Putamen (tissue), 1 donor: ENCODE measurements at places on chromosomes 13 and 19.

DNA sequence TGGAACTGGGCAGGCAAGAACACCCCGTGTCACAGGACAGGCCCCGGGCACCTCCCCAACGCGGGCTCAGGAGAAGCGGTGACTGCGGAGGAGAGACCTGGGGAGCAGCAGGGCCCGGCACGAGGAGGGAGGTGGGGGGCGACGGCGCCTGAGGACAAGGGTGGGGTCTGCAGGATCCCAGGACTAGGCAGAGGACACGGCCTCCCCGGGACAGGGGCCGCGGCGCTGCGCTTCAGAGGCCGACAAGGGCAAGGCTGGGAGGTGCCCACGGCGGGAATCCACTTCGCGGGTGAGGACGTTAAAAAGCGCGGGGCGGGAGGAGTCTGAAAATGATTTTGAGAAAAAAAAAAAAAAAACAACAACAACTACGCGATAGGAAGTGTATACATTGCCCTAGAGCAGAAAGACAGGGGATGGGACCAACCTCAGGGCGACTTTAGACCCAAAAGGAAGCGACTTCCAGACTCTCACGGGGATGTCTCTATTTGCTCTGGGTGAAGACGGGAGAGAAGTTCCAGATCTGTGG is 44.9 kb downstream of the ZNF611 start:
- DNase-seq: peak; percentile 9

- DNase-seq: no peak
These were observed 99.8 kb downstream of the CRYL1 start for GRCh38 chr13:20425819-20426219.

DNA sequence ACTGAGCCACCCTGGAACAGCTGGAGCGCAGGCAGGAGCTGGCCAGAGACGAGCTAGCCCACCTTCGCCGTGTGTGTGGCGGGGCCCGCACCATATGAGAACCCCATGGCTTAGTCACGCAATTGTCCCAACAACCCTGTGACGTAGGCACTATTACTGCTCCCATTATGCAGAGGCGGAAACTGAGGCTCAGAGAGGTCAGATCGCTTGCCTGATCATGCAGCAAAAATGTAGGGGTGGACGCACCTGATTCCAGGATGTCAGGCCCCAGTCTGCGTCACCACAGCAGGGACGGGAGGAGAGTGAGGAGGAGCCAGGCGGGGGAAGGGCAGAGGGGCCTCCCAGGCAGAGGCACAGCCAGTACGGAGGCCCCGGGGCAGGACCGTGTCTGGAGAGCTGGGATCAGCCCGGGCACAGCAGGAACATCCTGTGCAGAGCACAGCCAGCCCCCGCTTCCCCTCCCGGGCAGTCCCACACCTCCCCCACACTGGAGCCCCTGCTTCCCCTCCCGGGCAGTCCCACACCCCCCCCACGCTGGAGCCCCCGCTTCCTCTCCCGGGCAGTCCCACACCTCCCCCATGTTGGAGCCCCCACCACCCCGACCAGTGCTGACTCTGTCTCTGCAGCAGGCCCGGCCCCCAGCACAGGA is 16.7 kb downstream of the PIP5K1C start:
- no peak for DNase-seq

DNA sequence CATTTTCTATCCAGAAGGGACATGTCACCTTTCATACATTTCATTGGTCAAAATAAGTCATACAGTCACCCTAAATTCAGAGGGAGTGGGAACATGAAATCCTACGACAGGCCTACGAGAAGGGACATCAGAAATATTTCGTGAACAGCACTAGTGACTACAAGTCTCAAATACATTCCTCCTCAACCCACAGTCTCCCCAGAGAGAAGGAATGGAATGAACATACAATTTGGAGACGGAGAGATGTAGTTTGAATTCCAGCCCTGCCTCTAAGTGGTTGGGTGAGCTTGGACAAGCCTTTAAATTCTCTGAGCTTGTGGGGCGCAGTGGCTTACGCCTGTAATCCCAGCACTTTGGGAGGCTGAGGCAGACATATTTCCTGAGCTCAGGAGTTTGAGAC is 9.9 kb downstream of the SERTM1 start:
- no peak for DNase-seq

GRCh38 chr13:67147342-67148133 is 82.6 kb downstream of the PCDH9 start:
- no peak for DNase-seq

- no peak for DNase-seq
These were observed 16.2 kb downstream of the PKN1 start for GRCh38 chr19:14449321-14449720.

- no peak for DNase-seq
These were observed 256.9 kb downstream of the SPRY2 start for GRCh38 chr13:80083853-80084676.

DNA sequence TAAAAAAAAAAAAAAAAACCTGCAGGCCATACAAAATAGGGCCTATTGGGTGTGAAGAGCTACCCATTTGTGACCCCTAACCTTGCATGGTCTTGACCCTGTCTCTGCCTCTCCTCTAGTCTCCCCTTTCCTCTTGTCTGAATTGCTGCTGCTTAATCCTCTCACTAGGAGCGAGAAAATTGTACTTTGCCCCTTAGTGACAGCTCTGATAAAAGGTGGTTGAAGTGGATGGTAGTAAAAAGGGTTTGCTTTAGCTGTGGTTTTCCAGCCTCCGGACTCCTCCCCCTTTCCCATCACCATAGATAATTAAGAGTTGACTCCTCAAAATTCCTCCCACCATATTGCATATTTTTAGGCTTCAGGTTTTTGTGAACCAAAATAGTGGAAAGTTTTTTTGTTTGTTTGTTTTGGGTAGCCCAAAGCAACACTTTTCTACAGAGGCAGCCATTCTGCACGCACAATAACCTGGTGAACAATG is 23.5 kb downstream of the ACTN4 start:
- DNase-seq: no peak

GRCh38 chr13:92589955-92590354 is 636.7 kb upstream of the GPC6 start:
- DNase-seq: no peak

GRCh38 chr13:51913421-51914136 is 51.8 kb downstream of the CCDC70 start:
- no peak for DNase-seq

GRCh38 chr19:23098988-23099387 is 17.8 kb upstream of the ZNF730 start:
- DNase-seq: no peak

- DNase-seq: peak; percentile 42
These were observed 2.5 kb downstream of the ZNF430 start for GRCh38 chr19:21022996-21023395.

DNA sequence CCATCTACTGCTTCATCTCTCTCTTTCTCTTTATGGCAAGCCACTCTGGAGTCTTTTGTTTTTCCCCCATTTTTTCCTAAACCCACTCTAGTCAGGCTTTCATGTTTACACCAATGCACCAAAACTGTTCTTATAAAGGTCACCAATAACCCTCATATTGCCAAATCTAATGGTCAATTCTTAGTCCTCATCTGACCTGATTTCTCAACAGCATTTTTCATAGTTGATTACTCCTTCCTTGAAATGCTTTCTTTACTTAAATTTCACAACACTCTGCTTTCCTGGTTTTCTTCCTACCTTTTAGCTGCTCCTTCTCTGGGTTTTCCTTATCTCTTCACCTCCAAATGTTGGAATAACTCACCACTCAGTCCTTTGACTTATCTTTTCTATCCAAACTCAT is 47.9 kb downstream of the MICU2 start:
- no peak for DNase-seq

- no peak for DNase-seq
These were observed 23.8 kb downstream of the CYP4F12 start for GRCh38 chr19:15696654-15697194.

DNA sequence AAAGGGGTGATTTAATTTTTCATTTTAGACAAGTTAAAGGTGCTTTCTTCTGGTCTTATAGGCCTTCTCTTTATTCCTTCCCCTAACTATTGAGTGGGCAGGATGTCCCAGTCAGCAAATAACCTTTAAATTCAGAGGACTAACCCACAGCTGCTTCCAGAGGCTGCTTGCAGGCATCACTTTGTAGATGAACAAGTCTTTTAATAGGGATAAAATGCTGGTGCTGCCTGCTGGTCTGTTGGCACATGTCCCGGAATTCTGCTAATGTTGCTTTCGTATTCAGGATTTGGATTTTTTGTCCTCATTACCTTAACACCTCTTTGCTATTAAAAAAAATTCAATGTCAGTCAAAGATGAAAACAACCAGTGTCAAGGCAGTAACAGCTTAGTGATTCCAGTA is 132.7 kb upstream of the KL start:
- DNase-seq: no peak

- DNase-seq: no peak
These were observed 6.4 kb upstream of the DMWD start for GRCh38 chr19:45798995-45799517.

- DNase-seq: no peak
These were observed 111.9 kb downstream of the COL4A2 start for GRCh38 chr13:110418944-110419343.

DNA sequence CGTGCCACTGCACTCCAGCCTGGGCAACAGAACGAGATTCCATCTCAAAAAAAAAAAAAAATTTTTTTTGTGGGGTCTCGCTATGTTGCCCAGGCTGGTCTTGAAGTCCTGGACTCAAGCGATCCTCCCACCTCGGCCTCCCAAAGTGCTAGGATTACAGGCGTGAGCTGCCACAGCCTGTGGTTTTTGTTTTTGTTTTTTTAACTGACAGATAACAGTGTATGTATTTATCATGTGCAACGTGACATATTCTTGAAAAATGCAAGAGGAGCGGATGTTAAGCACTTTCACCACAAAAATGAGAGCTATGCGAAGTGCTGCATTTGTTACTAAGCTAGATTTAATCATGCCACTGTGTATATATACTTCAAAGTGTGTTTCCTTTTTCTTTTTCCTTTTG is 49.0 kb downstream of the ARHGEF18 start:
- no peak for DNase-seq

DNA sequence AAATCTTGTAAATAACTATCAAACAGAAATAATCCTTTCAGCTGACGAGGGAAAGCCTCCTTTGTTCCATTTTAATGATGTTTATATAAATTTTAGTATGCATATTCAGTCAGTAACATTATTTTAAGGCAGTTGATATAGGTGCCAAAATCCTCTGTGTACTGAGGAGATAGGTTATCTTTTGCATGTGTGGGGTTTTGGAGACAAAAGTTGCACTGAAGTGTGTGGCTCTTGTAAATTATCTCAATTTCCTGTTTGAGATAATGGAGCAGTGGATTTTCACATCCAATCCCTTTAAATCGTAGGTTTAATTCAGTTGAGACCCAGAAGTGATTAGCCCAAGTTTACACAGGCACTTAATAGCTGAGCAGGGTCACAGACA is 106.6 kb downstream of the RGCC start:
- no peak for DNase-seq

- no peak for DNase-seq
These were observed 110.3 kb downstream of the MIPEP start for GRCh38 chr13:23778879-23779278.

DNA sequence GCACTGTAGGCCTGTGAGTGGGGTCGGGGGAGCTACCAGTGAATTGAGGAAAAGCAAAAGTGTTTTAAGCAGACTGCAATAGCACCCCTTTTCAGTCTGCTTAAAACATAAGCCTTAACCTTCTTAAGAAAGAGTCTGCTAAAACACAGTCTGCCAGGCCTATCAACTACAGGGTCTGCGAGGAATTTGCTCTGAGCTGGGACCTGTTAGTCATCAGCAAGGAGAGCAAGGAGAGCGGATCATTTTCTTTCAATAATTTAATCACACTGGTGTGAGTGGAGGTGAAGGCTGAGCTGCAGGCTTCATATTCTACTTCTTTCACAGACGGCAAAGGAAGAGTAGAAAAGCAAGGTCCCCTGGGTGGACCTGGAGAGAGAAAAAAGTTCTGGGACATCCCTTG is 342.7 kb downstream of the ENOX1 start:
- DNase-seq: no peak
